Mononuclear cell (primary cell): ENCODE measurements at places on chromosomes 1 and 21. TPM values are rescaled to one million over a fixed set of nuclear protein-coding genes. Genes with fewer than 3 reads are reported as not detected.

Gene FMO2
- total RNA-seq, result not detected

Gene TMOD4
- total RNA-seq, result not detected

Gene ARHGEF16
- total RNA-seq, result not detected

Gene C4BPB
- 0.84 TPM for total RNA-seq

Gene IL19
- 0.10 TPM for total RNA-seq

Gene LMX1A
- total RNA-seq, result not detected

Gene SH3D21
- 1.5 TPM for total RNA-seq

Gene C1orf56
- total RNA-seq, result 0.31 TPM

Gene SNIP1
- total RNA-seq, result 32.7 TPM

Gene LEMD1
- 0.31 TPM for total RNA-seq

Gene SH2D1B
- total RNA-seq, result 14.0 TPM

Gene ACTL8
- total RNA-seq, result not detected

Gene PIGV
- total RNA-seq, result 5.2 TPM

Gene POLR3GL
- total RNA-seq, result 12.7 TPM

Gene LAMB3
- 12.4 TPM for total RNA-seq

Gene EXO5
- 2.9 TPM for total RNA-seq

Gene PCSK9
- total RNA-seq, result not detected

Gene AIM2
- total RNA-seq, result 2.1 TPM

Gene SNX7
- 0.42 TPM for total RNA-seq

Gene RHOU
- total RNA-seq, result 15.3 TPM

Gene PRKAA2
- under 0.01 TPM for total RNA-seq

Gene SPRR1A
- total RNA-seq, result not detected

Gene APCS
- total RNA-seq, result not detected

Gene DOCK7
- 15.5 TPM for total RNA-seq

Gene MIB2
- 23.1 TPM for total RNA-seq

Gene ERICH3
- total RNA-seq, result under 0.01 TPM

Gene RSPH1
- total RNA-seq, result 0.10 TPM

Gene SELE
- total RNA-seq, result not detected

Gene MX2
- total RNA-seq, result 32.6 TPM

Gene ACTA1
- total RNA-seq, result not detected

Gene SH2D5
- not detected for total RNA-seq

Gene MXRA8
- 1.6 TPM for total RNA-seq
